Left hindlimb (tissue), 1 donor: ENCODE measurements at places on chromosomes 6 and 20.

GRCh38 chr20:19888269-19888671, 128.9 kb upstream of the NAA20 start:
- no peak for DNase-seq

DNA sequence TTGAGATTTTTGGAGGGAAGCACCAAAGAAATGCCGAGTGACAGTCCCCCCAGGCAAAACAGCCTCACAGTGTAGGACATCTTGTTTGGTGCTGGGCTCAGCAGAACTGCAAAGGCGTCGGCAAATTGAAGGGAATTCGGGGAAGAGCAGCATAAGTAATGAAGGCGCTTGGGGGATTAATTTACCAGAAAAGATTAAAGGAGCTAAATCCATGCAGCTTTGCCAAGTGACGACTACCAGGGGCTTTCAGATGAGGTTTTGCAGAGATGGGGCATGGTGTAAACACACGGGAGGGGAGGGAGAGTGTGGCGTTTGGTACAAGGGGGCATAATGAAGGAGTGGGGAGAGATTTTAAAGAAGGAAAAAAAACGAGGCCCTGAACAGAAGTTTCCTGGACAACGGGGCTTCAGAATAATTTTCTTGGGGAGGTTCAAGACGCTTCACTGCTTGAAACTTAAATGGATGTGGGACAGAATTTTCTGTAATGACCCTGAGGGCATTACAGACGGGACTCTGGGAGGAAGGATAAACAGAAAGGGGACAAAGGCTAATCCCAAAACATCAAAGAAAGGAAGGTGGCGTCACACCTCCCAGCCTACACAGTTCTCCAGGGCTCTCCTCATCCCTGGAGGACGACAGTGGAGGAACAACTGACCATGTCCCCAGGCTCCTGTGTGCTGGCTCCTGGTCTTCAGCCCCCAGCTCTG, 45.4 kb upstream of the CDH22 start:
- DNase-seq = no peak

- DNase-seq = no peak
Measured at GRCh38 chr20:22808628-22809027, 224.3 kb upstream of the FOXA2 start.

- no peak for DNase-seq
Measured at GRCh38 chr20:63545814-63546213, 1.7 kb downstream of the SRMS start.

GRCh38 chr6:138182939-138183789, 21.4 kb downstream of the ARFGEF3 start:
- peak; percentile 37 for DNase-seq

GRCh38 chr6:128209771-128210170, 308.9 kb upstream of the THEMIS start:
- DNase-seq = no peak

GRCh38 chr20:22700367-22700766, 116.0 kb upstream of the FOXA2 start:
- DNase-seq = no peak

- no peak for DNase-seq
Measured at GRCh38 chr6:142929751-142930358, 15.1 kb downstream of the HIVEP2 start.

- no peak for DNase-seq
Measured at GRCh38 chr6:156791320-156791850, 14.2 kb downstream of the ARID1B start.

DNA sequence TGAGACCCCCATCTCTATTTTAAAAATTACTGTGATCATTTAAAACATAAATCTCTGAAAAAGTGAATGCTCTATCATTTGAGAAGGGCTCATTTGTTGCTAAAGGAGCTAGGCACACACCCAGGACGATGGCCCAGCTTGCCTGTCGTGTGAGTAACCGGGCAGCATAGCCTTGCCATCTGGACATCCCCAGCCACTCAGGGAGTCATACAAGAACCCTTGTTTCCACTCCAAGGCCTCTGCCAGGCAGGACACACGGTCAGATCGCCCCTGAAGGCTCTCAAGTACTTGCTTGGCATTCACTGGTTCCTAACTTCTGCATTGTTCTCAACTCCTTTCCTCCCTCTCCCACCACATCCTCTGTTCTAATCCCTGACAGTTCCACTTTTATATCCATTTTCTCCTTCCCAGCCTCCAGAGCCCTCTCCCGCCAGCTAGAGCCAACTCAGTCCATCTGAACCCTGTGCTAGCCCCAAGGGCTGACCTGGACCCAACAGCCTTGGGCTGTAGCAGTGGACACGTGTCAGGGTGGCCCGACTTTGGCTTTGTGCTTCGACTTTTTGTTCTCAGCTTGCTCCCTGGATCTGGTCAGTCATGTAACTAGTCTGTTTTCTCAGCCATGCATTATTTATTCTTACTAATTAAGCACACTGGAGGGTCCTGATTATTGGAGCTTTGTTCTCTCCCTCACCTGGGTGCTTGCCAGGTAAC, 15.7 kb upstream of the EZR start:
- no peak for DNase-seq

GRCh38 chr20:62887860-62888239, 26.2 kb upstream of the TCFL5 start:
- no peak for DNase-seq

DNA sequence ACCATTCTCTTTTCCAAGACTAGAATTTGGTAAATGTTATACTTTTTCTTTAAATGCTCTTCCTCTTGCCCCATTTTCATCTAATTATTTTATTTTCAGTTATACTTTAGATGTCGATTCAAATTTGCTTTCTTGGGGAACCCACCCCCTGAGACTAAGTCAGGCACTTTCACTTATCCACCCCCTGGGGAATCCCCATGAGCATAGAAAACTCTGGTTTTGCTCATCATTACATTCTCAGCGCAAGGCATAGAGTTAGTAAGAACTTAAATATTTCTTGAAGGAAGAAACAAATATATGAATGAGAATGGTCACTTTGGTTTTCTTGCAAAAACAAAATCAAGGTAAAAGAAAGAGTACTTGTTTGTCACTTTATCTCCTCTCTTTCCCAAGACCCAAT, 25.1 kb upstream of the HSF2 start:
- no peak for DNase-seq

- no peak for DNase-seq
Measured at GRCh38 chr6:35354361-35355135, 12.2 kb downstream of the PPARD start.

- DNase-seq = no peak
Measured at GRCh38 chr20:39042279-39043150, 80.4 kb downstream of the DHX35 start.

- no peak for DNase-seq
Measured at GRCh38 chr20:9220874-9221547, 152.1 kb downstream of the PLCB4 start.

DNA sequence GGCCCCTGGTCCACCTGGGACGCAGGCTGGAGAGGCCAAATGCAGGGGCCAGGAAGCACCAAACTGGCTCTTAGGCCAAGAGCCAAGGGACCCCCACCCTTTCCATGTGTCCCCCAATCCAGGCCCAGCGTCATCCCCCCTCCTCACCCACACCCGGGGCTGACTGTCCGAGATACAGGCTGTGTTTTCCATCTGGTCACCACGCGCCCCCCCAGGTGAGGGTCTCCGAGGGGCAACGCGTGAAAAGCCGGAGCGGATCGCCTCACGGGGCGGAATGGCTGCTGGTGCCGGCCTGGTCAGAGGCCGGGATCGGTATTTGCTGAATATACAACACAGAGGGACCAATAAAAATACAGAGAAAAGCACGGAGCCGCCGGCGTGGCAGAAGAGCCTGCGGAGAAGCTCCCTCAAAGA, 5.2 kb upstream of the ABHD16B start:
- no peak for DNase-seq

- no peak for DNase-seq
Measured at GRCh38 chr20:50244352-50245149, 53.9 kb downstream of the CEBPB start.

GRCh38 chr20:48603819-48604405, 223.9 kb downstream of the PREX1 start:
- no peak for DNase-seq

DNA sequence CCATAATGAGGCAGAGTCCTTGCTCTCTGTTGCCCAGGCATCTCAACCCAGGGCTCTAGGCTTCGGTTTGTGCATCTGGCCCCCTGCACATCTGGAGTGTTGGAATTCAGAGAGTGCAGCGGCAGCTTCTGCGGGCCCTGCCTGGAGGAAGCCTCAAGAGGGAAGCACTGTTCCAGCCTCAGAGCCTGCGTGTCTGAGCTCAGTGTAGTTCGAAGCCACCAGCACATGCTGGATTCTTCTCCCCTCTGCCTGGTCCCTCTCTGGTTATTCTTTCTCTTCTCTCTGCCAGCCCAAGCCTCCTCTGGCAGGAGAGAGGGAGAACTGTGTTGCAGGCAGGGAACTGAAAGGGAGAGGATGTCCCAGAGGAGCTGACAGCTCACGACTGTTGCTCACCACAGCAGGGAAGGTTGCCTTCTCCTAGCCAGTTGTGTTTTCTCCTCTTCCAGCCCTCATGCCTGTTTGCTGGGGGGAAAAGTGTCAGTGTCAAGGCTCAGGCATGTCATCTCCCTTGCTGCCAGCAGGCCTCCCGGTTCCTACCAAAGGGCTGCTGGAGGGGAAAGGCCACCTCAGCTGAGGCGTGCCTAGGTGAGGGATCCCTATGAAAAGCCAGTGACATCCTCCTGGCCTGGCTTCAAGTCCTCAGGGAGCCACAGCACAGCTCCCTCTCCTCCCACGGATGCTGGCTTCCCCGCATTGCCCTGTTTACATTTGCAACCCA, 126.0 kb upstream of the LRFN2 start:
- no peak for DNase-seq

DNA sequence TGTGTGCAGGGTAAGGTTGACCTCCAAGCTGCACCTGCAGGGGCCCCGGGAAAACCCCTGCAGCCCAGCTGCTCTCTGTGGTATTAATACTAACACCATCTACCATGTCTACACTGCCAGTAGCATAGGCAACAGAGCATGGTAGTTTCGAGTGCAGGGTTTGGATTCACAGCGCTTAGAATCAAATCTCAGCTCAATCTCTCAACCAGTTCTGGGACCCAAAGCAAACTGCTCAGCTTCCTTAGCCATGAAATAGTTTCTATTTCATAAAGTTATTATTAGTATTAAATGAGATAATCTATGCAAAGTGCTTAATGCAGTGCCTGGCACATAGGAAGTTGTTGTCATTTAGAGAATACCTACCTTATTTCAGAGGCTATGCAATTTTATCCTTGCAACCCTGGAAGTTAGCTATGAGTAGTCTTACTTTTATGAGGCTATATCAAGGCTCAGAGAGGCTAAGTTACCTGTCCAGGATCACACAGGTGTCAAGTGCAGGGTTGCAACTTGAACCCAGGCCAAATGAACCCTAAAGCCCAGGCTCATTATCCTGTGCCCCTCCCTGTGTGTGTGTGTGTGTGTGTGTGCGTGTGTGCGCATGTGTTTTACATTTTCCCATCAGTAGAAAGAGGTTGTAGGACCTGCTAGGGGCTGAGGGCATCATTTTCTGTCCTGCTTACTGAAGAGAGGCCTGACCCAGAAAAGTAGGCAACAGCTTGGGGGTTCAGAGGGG, 27.6 kb upstream of the MRPS18A start:
- DNase-seq = no peak

DNA sequence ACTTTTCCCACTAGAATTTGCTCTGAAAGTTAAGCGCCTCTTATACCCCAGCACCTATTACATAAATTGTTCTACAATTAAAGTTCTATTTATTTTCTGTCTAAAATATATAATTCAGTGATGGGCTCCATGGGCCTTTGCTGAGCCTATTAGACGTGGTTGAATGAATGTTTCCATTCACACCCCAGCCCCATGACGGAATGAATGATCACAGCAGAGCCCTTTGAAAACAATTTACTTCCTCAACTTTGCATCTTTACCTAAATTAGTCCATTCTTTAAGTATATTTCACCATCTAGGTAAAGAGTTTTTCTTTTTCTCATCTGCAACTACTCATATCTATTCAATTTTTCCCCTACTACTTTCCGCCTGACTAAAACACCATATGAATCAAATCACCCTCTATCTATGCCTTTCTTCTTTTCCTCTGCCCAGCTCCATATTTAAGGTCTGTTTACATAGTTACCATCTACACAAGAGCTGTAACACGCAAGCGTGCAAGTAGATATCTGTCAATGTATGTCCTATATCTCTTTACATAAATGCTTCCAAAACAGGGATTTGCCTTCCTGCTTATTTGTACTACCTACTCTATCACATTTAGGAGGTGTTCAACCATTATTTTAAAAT, 69.7 kb downstream of the ECT2L start:
- DNase-seq = no peak

GRCh38 chr6:1812034-1812433, 202.3 kb downstream of the FOXC1 start:
- DNase-seq = no peak

GRCh38 chr20:54168961-54169862, 4.6 kb downstream of the CYP24A1 start:
- DNase-seq = no peak

GRCh38 chr6:161836643-161837448, 563.0 kb upstream of the AGPAT4 start:
- no peak for DNase-seq
